ENCODE measurements at places on chromosomes 4 and X. TPM values are rescaled to one million over a fixed set of nuclear protein-coding genes. Genes with fewer than 3 reads are reported as not detected.
A peak's percentile ranks its signal among the peaks of the same experiment; 100 is the strongest.

The SLC10A4 gene
- total RNA-seq, result not detected

DNA sequence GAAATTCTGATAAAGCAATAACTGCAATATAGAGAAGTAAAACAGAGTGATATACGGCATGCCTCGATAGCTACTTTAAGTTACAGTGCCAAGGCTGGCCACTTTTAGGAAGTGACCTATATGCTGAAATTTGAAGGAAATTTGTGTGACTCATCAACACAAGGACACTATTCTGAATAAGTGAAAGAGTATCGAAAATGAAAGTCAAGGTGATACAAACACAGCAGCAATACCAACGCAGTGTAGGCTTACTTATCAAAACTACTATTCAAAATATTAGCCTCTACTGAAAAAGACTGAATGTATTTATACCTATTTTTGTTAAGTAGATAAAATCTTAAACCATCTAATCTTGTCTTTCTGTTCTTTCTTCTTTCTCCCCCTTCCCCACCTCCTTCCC, 459.9 kb upstream of the GNPDA2 start:
- no peaks in the 10 kb centered on the region for H3K27me3 ChIP-seq
- peaks cover 3% of the 10 kb centered on the region for H3K4me1 ChIP-seq
- no peaks in the 10 kb centered on the region for H3K36me3 ChIP-seq
- DNase-seq, result no peak
- H3K4me3 ChIP-seq, result no peak overlapping the region
- no peak overlapping the region for H3K27ac ChIP-seq

DNA sequence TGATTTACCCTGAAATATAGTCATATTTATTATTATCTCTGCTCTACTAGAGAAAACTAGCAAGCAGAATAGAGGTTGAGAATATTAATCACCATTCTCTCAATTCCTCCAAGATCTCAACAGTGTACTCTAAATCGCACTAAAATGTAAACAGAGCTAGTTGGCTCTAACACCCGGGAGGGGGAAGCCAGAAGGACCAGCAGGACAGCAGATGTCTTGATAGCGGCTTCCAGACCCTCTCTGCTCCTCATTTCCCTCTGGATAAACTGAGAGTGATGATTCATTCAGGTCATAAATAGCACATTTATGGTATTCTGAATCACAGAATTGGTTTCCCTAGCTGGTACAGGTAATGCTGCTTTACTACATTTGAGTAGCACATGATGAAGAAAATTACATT, 82.5 kb downstream of the TBC1D9 start:
- H3K36me3 ChIP-seq, result peaks cover 4% of the 10 kb centered on the region
- no peak overlapping the region for H3K4me3 ChIP-seq
- H3K27me3 ChIP-seq, result no peaks in the 10 kb centered on the region
- no peak for DNase-seq
- H3K4me1 ChIP-seq, result no peaks in the 10 kb centered on the region
- no peak overlapping the region for H3K27ac ChIP-seq

The PCDH7 gene
- total RNA-seq, result 157 TPM

- peak; percentile 83 for DNase-seq
- no peaks in the 10 kb centered on the region for H3K27me3 ChIP-seq
- H3K4me3 ChIP-seq, result peak within 1 kb of the TSS; percentile 76
- no peaks in the 10 kb centered on the region for H3K36me3 ChIP-seq
- H3K4me1 ChIP-seq, result no peaks in the 10 kb centered on the region
Observed at GRCh38 chr4:139279760-139280620, at the start of gene MGARP. MGARP (minus strand) TSS chr4:139280225; CDS start chr4:139280158, 67 bp downstream.

The ATOH1 gene
- total RNA-seq, result not detected

GRCh38 chr4:89829470-89830138, 7.4 kb downstream of the SNCA start:
- H3K4me1 ChIP-seq, result no peaks in the 10 kb centered on the region
- no peak overlapping the region for H3K4me3 ChIP-seq
- H3K36me3 ChIP-seq, result no peaks in the 10 kb centered on the region
- no peak overlapping the region for H3K27ac ChIP-seq
- peaks cover 3% of the 10 kb centered on the region for H3K27me3 ChIP-seq
- DNase-seq, result no peak

The AMTN gene
- not detected for total RNA-seq

DNA sequence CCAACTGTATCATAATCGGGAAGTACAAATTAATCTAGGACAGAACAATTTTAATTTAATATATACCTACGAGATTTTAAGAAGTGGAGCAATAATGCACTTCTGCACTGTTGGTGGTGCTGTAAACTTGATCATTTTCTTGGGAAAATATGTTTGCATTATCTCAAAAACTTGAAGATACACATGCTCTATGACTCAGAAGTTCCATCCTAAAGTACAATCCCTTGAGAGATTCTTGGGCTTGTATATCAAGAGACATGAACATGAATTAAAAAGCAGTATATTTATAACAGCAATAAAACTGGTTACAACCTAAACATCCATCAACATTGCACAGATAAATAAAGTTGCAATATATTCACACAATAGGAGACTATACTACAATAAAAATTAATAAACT, 168.8 kb downstream of the CLCN4 start:
- H3K36me3 ChIP-seq, result no peaks in the 10 kb centered on the region
- H3K4me3 ChIP-seq, result no peak overlapping the region
- H3K27me3 ChIP-seq, result no peaks in the 10 kb centered on the region

The ADH1A gene
- 2.7 TPM for total RNA-seq

The PLXNA3 gene
- 59.4 TPM for total RNA-seq

The CENPVL2 gene
- total RNA-seq, result not detected

- H3K4me3 ChIP-seq, result no peak overlapping the region
- no peaks in the 10 kb centered on the region for H3K36me3 ChIP-seq
- DNase-seq, result no peak
- H3K4me1 ChIP-seq, result no peaks in the 10 kb centered on the region
- H3K27ac ChIP-seq, result no peak overlapping the region
- H3K27me3 ChIP-seq, result no peaks in the 10 kb centered on the region
Observed at GRCh38 chr4:110046588-110047049, 133.9 kb downstream of the EGF start.

The CACNA1F gene
- total RNA-seq, result 0.06 TPM

GRCh38 chrX:154478728-154479622, at the start of gene LAGE3:
LAGE3 (minus strand) TSS chrX:154479281; CDS start chrX:154478915, 366 bp downstream.
- no peak within 1 kb of the TSS for H3K27ac ChIP-seq
- H3K27me3 ChIP-seq, result no peaks in the 10 kb centered on the region
- H3K4me1 ChIP-seq, result no peaks in the 10 kb centered on the region
- no peak within 1 kb of the TSS for H3K4me3 ChIP-seq
- no peaks in the 10 kb centered on the region for H3K36me3 ChIP-seq

The MGARP gene
- total RNA-seq, result 2.2 TPM

DNA sequence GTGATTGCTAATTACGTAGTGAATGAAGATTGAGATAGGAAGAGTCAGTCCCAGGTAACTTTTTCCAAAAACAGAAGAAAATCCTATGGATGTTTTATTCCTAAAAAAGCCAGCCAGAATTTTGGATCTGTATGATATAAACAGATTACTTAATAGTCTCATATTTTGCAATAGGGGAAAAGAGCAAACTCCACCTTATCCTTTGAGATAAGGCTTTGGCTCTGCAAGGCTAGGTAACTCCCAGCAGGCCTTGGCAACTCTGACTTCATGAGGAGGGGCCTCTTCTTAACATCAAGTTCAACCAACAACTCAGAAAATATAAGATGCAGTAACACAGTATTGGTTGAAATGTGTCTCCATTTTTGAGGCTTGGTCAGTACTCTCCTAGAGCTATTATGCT, 98.7 kb upstream of the SLC4A4 start:
- H3K27me3 ChIP-seq, result no peaks in the 10 kb centered on the region
- H3K36me3 ChIP-seq, result no peaks in the 10 kb centered on the region
- DNase-seq, result no peak
- no peak overlapping the region for H3K27ac ChIP-seq

- H3K36me3 ChIP-seq, result no peaks in the 10 kb centered on the region
- H3K27ac ChIP-seq, result no peak overlapping the region
- H3K27me3 ChIP-seq, result no peaks in the 10 kb centered on the region
- H3K4me1 ChIP-seq, result no peaks in the 10 kb centered on the region
- DNase-seq, result no peak
Observed at GRCh38 chrX:151975228-151975593, 735 bp upstream of the GABRE start.

The N4BP2 gene
- 7.2 TPM for total RNA-seq

DNA sequence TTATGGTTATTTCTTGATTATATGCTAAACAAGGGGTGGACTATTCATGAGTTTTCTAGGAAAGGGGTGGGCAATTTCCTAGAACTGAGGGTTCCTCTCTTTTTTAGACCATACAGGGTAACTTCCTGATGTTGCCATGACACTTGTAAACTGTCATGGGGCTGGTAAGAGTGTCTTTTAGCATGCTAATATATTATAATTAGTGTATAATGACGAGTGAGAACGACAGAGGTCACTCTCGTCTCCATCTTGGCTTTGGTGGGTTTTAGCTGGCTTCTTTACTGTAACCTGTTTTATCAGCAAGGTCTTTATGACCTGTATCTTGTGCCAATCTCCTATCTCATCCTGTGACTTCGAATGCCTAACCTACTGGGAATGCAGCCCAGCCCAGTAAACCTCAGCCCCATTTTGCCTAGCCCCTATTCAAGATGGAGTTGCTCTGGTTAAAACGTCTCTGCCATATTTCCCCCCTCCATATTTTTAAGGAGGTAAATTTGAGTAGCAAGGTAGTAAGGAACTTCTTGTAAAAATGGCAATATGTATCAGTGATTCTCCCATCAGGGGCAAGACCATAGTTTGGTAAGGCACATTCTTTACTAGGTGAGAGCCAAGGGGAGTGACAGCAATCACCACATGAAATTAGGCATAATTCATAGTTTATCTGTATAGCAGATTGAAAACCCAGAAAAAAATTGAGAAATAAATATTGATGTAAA, 2.6 kb downstream of the CXCL2 start:
- no peaks in the 10 kb centered on the region for H3K4me1 ChIP-seq
- H3K27ac ChIP-seq, result no peak overlapping the region
- H3K4me3 ChIP-seq, result no peak overlapping the region
- DNase-seq, result no peak
- no peaks in the 10 kb centered on the region for H3K27me3 ChIP-seq

- no peaks in the 10 kb centered on the region for H3K4me1 ChIP-seq
- no peaks in the 10 kb centered on the region for H3K27me3 ChIP-seq
- H3K36me3 ChIP-seq, result no peaks in the 10 kb centered on the region
- no peak overlapping the region for H3K27ac ChIP-seq
- no peak overlapping the region for H3K4me3 ChIP-seq
Observed at GRCh38 chr4:57550198-57550597, 440.0 kb upstream of the IGFBP7 start.

DNA sequence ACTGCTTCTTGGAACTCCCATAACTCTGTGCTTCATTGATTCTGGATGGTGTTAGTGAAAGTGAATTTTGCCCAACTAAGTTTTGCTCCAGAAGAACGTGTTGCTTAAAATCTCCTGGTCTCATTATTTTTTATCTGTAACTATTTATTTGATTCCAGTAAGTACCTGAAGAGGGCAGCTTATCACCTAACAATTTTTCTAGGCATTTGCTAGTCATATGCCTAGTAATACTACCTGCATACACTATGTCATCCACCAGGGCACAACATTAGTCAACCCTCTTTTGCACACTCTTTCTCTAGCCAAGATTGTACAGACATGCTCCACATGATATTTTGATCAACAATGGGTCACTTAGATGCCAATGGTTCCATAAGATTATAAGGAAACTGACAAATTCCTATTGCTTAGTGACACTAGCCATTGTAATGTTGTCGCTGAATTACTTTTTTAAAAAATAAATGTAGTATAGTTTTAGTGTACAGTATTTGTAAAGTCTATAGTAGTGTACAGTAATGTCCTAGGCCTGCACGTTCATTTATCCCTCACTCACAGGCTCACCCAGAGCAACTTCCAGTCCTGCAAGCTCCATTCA, 499.9 kb upstream of the AADAT start:
- H3K4me1 ChIP-seq, result no peaks in the 10 kb centered on the region
- H3K27ac ChIP-seq, result no peak overlapping the region
- H3K27me3 ChIP-seq, result no peaks in the 10 kb centered on the region

The PROM1 gene
- total RNA-seq, result 8.0 TPM

The PDE5A gene
- total RNA-seq, result 196 TPM

Measured in aorta (tissue), 5 donors.